Suppressor macrophage treated with lipopolysaccharide for 4 hours (primary cell): ENCODE measurements at places on chromosomes 2 and 18.
A peak's percentile ranks its signal among the peaks of the same experiment; 100 is the strongest.

DNA sequence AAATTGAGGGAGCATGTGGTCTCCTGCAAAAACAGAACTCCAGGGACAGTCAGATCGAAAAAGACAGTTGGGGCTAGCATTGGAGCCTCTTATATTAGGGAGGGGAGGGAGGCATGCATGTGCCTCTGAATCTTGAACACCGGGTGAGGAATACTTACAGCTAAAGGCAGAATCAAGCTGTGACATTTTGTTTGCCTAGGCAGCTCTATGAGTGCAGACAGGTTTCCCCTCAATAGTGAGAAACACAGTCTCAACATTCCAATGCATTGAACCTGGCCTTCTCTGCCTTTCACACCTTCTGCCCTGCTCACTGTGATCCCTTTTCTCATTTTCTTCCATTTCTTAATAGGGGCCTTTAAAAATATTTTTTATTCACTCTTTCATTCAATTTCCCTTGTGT, 140.4 kb downstream of the THSD7B start:
- DNase-seq, result no peak

DNA sequence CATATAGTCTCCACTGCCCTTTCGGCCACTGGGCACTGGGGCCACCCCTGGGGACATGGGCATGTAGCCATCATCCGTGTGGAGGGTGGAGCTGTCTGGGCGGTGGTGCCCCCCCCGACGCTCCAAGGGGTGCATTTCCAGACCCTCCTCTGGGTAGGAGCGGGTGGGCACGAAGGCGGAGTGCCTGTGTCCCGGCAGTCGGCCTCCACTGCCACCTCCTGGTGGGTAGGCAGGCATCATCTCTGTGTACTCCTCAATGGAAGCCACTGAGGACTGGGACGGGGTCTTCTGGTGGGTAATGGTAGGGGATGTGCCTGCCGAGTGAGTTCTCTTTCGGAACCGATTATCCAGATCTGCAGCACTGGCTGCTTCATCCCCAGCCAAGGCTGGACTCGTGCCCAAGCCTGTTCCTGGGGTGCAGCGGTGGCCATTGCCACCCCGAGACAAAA, 2.8 kb downstream of the IRS1 start:
- DNase-seq, result no peak

GRCh38 chr2:30233271-30234009, 2.1 kb downstream of the LBH start:
- no peak for DNase-seq

- DNase-seq, result no peak
Observed at GRCh38 chr18:54906331-54907185, 52.7 kb downstream of the CCDC68 start.

DNA sequence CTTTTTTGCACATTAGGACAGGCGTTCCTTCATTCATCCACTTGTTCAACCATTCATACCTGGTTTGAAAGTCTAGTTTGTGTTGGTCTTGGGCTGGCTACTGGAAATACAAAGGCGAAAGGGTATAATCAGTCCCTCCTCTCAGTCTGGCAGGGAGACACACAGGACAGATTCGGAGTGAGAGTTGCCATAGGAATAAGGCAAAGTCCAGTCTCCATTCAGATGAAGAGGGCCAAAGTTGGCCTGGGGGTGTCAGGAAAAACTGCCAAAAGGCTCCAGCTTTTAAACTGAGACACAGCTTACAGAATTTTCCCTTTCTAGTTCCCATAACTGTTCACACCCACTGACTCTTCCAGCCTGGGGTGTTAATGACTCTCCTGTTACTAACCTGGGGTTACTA, 96.3 kb upstream of the AQP4 start:
- no peak for DNase-seq

- no peak for DNase-seq
Observed at GRCh38 chr2:42908518-42909200, 116.3 kb upstream of the HAAO start.

DNA sequence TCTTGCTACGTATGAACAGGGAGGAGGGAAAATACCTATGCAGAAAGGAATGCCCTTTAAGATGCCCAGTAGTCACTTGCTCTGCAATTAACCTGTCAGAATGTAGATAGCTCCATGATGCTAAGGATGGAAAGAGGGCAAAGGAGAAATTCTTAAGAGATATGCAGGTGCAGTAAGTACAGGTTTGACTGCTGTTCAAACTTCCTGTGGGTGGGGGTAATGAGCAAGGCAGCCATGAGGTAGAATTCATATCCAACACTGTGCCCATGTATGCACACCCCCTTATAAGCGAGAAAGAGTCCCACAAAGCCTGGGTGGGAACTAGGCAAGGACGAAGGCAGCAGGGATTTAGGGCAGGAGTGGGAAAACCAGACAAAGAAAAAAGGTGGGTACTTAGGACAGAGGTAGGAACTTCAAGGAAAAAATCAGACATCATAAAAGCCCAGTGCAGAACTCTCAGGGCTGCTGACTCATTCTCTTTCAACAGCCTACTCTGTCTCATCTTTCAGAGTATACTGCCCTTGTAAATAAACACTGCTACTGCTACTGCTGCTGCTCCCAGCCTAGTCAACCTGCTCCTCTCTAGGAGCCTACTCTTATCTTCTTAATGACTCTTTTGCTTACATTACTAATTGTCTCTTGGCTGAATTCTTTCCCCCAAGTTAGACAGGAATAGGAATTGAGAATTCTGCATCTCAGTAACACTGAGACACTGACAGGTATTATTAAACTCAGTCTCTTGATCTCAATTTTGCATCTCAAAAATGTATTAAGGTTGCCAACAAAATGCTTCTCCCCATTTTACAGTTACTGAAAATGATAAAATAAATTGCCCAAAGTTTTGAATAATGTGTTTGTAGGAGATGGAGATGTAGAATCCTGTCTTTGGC, 189.0 kb downstream of the PTH2R start:
- DNase-seq, result no peak

DNA sequence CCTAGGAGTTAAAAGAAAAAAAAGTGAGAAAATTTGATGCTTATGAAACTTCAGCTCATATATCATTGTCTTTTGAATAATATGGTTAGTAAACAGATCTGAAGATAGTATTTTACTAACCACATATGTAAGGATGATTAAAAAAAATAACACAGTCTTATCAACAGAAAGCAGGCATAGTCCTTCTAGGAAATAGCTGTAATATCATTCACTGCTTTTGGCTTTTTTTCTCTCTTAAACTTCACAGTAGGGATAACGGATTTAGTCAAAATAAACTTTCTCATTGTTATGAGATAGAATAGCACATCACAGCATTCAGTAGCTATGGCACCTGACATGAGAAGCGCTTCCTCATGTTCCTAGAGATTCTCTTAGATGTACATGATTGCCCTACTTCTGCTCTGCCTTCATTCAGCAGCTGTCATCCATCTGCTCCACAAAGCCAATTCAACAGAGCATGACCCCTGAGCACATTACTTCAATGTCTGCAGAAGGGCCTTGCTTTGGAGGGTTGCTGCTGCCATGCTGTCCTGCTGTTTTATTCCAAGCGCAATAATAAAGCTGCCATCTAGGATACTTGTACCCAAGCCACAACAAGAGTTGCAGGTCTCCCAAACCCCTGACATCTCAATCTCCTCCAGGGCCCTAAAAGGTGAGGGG, 67.0 kb downstream of the TTC21B start:
- DNase-seq, result no peak

GRCh38 chr2:52498077-52498750, 1269.4 kb upstream of the CHAC2 start:
- no peak for DNase-seq

DNA sequence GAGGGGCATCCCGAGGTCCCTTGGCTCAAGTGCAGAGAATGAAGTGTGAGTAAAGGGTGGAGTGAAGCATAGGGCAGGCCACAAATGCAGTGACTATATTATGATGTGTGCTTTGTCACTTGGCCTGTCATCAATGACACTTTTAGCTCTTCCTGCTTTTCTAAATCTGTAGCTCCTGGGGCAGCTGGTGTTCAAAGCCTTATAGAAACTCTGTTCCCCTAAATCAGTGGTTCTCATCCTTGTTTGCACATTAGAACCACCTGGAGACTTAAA, 135.6 kb upstream of the LGALSL start:
- peak; percentile 58 for DNase-seq

DNA sequence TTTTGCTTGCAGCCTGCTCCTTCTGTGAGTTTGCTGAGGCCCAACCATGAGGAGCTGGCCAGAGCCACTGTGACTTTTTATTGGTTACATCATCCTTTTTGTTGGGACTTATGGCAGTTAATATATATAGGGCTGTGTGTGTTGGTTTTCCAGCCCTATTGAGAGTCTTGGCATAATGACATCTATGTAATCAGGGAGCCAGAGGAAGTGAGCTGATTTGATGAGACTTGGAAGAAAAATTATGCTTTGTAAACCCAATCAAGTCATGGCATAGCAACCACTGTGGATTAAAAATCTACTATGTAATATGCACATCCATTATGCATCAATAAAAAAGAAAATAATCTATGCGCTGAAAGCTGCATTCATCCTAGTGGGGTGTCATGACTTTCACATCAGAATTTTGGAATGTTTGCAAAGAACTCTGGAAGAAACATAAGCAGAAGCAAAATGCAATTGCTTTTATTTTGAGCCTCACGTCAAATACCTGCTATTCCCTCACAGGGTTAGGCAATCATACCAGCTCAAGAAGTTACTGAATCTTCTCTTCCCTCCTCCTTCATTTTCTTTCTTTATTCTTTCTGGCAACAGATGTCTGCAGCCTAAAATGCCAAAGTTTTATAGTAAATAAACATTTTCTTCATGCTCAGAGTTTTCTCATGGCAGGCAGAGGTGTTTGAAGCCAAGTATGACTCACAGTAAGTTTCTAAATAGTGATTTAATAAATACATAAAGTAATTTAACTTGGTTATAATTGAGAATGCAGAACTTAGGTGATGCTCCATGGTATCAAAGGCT, 308.5 kb downstream of the KCNS3 start:
- DNase-seq, result no peak

DNA sequence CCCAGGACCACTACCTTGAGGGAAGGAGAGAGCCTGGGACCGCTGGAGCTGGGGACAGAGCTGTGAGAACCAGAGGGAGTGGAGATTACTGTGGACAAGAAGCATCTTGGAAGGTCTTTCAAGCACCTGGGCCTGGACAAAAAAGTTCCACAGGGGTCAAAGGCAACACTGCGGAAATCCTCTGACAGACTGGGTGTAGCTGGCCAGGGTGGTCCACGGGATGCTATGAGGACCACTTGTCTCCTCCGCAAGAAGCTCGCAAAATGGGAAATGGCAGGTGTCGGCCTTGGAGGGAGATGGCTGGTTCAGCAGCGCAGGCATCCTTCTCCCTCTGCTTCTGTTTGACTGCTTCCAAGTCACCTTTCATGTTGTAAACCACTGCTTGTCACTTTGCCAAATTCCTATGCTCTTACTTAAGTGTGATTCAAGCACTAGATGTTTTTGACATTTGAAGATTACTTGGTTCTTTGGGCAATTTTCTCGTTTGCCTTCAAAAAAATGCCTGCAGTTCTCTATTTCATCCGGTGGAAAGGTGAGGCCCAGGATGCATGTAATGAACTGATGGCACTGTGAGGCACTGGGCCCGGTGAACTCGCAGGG, 27.7 kb downstream of the KLHL29 start:
- no peak for DNase-seq
